ENCODE measurements at places on chromosomes 16 and 17.

GRCh38 chr17:6521586-6521985 lies 34.8 kb downstream of the PITPNM3 start:
- DNase-seq, result no peak

DNA sequence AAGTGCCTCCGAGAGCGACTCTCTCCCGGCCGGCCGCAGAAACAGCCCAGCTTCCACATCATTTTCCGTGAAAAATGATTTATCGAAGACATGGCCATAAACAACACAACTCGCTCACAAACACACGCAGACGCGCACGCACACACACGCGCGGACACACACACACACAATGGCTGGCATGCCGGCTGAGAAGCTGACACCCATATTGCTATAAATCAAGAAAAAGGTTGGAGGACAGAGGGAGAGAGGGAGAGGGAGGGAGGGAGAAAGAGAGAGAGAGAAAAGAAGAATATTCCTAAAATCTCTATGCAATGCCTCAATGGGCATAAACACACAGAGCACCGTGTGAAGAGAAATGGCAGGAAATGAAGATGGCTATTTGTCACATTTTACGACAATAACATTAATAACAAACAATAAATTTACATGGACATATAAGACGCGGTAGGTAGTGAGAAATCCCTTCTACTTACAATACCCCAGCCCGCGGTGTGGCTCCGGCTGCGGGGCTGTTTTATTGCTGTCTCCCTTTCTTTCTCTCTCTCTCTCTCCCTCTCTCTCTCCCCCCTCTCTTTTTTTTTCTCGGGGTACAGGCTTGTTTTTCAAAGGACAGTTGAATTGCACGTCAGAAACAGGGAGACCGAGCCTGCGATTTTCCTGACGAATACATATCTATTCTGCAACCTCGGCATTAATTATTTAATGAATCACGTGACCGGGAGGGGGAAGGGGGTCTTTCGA lies 9.5 kb downstream of the HOXB4 start:
- DNase-seq, result no peak

- DNase-seq, result no peak
These were observed 8.2 kb upstream of the PYY start for GRCh38 chr17:43961954-43962353.

DNA sequence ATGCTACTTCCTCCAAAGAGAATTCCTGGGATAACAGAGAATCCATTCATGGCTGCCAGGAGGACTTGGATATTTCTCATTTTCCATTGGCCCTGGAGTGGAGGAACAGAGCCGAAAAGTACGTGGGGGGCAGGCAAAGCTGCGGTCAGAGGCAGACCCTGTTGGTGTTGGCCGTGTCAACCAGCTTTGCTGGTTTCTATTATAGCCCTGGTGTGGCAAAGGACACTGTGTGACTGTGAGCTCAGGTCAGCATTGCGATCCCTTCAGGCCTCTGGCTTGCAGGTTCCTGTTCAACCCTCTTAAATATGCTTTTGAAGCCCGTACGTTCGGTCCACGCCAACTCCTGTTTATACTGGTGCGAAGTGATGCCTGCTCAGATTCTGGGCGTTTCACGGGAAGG lies 596.2 kb downstream of the MAF start:
- DNase-seq, result no peak

- no peak for DNase-seq
These were observed 1.9 kb upstream of the MLLT6 start for GRCh38 chr17:38702916-38703741.

DNA sequence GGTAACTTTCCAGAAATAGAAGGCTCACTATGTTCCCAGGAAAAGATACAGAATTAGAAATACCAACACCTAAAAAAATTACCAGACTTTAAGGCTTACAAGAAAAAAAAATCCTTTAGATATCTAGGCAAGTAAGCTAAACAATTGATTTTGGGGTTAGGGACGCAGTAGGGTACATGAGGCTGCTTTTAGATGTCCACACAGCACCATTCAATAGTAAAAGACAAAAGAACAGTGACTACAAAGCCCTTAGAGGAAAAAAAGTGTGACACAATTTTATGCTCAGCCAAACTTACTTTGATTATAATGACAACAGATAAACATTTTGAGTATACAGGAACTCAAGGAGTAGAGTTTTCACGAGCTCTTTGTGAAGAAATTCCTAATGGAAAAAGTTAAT lies 29.9 kb downstream of the METTL16 start:
- DNase-seq, result no peak

DNA sequence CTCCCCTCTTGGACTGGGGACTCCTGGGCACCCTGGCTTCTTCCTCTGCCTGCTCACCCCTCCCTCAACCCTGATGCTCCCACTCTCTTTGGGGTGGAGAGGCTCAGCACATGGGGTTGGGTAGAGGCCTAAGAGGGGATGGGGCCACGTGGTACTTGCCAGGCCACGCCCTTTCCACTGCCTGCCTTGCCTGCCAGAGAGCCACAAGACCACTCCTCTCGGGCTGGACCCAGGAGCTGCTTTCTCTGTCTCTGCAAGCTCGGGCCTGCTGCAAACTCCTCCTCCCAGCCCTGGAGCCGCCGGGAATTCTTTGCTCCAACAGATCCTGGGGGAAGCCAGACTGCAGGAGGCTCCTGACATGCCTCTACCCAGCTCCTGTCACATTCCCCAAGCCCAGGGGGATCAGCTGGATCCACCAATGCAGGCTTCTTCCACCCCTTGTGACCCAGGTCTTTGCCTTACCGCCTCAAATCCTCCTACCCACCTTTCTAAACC lies 11.8 kb downstream of the DLX4 start:
- DNase-seq, result no peak

- no peak for DNase-seq
These were observed 3.7 kb upstream of the TMUB2 start for GRCh38 chr17:44183024-44183423.

DNA sequence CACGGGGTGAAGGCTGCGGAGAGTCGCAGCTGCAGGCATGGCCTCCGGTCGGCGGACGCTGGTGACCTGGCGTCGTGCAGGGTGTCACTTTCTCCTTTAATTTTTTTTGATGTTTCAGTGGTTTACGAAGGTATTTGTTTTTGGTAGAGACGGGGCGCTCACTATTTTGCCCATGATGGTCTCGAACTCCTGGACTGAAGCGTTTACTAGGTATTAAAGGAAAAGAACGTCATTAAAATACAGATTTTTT lies 17.1 kb downstream of the ZNF213 start:
- DNase-seq, result no peak

- DNase-seq, result no peak
These were observed 124.3 kb downstream of the NPIPB5 start for GRCh38 chr16:22634954-22635353.

GRCh38 chr16:30657866-30658730 lies at the start of gene FBRS:
FBRS (plus strand) TSS chr16:30658431; CDS start chr16:30659519, 1,088 bp downstream.
- peak; percentile 99 for DNase-seq

DNA sequence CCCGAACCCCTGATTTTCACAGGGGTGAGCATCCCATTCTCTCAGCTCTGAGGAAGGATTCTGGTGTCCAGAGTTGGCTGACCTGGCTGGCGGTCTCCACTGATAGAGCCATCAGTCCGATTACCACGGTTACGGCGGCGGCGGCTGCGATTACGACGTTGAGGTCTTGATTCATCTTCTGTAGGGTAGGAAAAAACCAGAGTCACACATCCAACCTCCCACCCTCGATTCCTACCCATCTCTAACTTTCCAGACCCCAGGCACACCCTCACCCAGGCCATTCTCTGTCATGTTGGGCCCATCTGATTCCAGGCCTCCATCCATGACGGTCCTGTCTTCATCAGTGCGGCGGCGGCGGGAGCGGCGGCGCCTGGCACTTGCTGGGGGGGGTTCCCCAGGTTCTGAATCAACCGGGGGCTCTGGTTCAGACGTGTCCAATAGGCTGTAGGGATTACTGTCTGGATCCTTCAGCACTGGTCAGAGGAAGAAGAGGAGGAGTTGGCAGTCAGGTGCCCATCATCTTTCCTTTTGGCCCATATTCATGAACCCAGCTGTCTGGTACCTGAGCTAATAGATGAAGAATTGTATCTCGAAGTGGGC lies 2.6 kb upstream of the SOX15 start:
- no peak for DNase-seq

DNA sequence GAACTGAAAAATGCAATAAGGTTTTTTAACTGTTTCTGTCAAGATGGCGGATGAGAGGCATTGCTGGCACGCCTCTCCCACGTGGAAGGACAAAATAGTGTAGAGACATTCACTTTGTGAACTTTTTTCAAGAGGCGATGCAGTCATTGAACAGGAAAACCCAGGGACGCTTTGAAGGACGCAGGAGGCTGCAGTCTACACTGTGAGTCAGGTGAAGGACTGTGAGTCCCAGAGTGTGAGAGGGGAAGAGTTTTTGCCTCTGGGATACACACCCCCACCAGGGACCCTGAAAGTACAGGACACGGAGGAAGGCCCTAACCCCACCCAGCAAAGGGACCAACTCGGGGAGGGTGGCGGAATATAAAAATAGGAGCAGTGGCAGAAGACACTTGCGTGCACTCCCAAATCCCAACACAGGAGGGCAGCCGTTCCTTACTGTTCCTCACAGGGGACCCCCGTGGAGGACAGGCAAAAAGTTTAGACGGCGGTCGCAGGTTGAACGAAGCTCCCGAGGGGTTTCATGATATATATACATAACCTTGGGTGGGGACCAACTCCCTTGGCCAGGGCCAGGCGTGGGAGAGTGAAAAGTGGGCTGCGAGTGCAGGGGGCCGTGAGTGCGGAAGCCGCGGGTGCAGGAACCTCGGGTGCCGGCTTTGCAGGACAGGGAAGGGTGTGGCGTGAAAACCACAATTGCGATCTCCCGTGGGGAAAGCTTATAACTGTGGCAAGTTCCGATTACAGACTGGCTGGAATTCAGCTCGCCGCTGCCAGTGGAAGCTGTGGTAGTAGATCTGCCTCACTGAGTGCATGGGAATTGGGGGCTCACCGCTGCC lies 82.0 kb upstream of the ALOX12 start:
- no peak for DNase-seq

- DNase-seq, result no peak
These were observed 559 bp upstream of the NXPH3 start for GRCh38 chr17:49574945-49575678.

DNA sequence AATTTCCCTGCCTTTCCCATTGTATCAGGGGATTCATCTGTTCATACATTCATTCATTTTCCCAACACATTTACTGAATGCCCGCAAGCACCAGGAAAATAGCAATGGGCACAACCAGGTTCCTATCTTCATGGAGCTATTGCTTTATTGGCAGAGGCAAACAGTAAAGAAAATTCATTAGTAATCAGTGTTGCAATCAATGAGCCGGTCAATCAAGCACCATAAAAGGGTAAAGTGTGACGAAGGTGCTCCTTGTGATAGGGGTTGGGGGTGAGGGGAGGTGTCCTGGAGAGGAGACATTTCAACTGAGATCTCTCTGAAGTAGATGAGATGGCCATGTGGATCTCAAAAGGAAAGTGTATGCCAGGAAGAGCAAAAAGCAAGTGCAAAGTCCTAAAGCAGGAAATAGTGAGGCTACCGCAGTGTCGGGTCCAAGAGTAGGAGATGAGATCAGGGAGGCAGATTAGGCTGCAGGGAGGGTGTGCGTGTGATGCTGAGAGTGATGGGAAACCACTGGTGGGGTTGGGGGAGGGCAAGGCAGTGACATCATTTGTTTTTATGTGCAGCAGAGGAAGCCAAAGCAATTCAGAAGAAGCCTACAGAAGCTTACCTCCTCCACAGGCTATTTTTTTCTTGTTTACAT lies 28.4 kb downstream of the CDH13 start:
- no peak for DNase-seq

- no peak for DNase-seq
These were observed 93.1 kb downstream of the XYLT1 start for GRCh38 chr16:17377360-17378324.

DNA sequence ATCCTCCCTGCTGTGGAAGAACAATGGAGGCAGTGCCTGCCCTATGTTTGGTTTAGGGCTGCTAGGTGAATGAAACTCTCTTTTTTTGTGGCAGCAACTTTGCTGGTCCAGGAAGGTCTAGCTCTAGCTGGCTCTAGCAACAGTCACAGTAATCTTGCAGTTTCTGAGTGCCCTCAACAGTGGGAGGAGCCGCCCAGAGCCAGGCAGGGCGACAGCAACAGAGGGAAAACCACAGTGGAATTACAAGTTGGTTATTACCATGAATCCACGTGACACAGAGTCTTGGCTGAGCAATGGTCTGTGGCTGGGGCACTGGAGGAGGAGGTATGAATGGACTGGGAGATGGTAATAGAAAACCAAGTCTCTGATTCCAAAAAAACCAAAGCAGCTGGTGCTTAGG lies 10.3 kb downstream of the HSPB9 start:
- no peak for DNase-seq

DNA sequence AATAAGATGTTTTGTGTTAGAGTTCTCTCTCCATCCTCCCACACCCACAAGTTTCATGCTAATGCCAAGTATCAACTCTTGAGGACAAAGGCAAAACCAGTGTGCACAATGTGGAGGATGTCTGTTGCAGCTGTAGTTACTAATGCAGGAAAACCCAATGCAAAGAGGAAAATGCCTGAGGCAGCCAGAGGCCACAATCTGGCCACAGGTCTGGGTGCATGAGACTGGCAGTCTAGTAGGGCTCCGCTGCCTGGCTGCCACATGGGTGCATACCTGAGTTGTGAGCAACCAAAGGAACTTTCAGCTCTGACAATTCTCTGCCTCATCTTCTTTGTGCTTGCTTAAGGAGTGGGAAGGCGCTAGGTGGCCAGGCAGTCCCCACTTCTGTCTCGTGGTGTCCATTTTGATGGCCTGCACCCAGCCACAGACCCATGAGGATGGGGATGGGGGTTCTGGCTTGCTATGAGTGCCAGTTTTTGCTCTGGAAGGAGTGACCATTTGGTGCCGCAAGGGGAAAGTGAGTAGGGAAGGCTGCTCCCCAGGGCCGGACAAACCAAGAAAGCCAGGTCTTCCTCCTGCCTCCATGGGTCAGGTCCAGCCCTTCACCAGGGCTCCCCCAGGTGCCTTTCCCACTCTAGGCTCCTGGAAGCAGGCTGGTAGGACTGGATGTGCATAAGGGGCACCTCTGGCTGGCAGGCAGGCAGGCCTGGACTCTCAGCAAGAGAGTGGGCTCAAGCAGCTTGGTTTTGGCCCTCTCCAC lies 4.2 kb upstream of the GFOD2 start:
- DNase-seq, result no peak

GRCh38 chr16:67552476-67552875 lies 9.8 kb upstream of the CTCF start:
- DNase-seq, result no peak

DNA sequence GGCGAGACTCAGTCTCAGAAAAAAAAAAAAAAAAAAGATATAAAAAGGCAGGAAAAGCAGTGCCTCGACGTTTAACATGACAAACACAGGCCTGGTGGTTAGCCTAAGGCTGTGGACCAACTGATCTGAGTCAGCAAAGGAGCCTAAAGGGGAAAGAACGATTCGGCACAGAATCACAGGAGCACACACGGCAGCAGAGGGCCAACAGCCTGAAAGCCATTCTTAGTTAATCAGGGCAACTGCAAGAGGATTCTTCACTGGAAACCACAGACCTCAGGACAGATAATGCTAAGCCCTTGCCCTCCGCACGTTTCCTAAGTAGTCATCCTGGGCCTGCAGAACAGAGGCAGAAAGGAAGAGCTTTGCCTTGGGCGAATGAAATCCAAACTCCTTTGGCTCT lies 14.7 kb downstream of the TMEM11 start:
- no peak for DNase-seq

- DNase-seq, result no peak
These were observed 13.5 kb downstream of the CEP295NL start for GRCh38 chr17:78889531-78889930.

- no peak for DNase-seq
These were observed 33.0 kb downstream of the STAT3 start for GRCh38 chr17:42354956-42355843.

Data from esophagus squamous epithelium (tissue), 5 donors.